ENCODE measurements at places on chromosomes 1 and 21.

DNA sequence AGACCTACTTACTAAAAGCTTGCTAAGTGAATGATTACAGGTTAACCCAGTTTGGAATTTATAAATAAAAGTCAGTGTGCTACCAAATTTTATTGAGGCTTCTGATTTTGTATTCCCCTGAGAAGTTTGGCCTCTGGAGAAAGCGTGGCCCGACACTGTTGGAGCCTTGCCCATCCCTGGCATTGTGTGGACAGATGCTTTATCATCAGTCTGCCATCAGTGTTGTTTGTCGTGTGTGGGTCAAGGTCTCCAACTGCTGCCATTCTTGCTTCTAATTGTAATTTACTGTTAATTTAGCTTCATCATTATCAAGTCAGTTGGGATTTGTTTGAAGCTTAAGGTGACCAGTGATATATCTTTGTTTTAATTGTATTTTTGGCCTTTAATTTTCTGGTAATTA, 62.0 kb upstream of the LPGAT1 start:
- peaks cover 23% of the 10 kb centered on the region for H3K27me3 ChIP-seq
- H3K36me3 ChIP-seq: no peaks in the 10 kb centered on the region
- peaks cover 4% of the 10 kb centered on the region for H3K4me1 ChIP-seq
- DNase-seq: no peak
- no peak overlapping the region for H3K4me3 ChIP-seq

DNA sequence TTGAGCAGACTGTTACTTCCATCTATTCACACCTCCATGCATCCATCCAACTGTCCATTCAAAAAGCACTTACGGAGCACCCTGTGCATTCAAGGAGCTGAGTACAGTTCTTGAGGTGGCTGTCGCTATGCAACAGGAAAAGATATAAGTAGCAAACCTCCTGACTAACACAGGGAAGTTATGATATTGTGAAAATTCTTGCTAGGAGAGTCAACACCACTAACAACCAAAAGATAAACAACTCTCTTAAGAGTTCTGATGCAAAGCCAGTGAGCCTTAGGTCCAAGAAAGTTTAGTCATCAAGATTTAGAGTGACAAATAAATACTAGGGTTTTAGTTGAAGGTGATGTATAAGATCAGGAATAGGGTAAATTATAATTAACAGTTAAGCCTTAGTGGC, 44.5 kb upstream of the TRIM45 start:
- H3K27me3 ChIP-seq: peaks cover 6% of the 10 kb centered on the region
- no peak overlapping the region for H3K27ac ChIP-seq
- no peak overlapping the region for H3K4me3 ChIP-seq
- no peaks in the 10 kb centered on the region for H3K4me1 ChIP-seq

DNA sequence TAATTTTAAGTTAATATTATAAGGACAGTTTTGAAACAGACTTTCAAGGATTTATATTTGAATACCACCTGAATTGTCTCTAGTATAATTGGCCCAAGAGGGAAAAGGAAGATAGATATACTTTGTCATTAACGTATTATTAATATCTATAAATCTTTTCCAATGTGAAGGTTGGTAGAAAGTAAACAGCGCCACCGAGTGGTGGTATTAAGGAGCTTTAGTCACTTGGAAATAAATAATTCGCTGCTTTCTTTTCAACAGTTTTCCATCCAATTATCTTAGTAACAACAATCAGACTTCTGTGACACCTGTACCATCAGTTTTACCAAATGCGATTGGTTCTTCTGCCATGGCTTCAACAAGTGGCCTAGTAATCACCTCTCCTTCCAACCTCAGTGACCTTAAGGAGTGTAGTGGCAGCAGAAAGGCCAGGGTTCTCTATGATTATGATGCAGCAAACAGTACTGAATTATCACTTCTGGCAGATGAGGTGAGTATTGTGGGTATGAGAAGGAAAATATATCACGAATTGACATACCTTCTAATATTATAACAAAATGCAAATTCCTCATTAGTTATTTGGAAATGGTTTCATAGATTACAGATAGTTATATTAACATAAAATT, 37.7 kb downstream of the SH3GLB1 start:
- no peaks in the 10 kb centered on the region for H3K4me1 ChIP-seq
- H3K27ac ChIP-seq: no peak overlapping the region
- no peak for DNase-seq
- H3K27me3 ChIP-seq: no peaks in the 10 kb centered on the region
- no peak overlapping the region for H3K4me3 ChIP-seq

- no peaks in the 10 kb centered on the region for H3K4me1 ChIP-seq
- no peaks in the 10 kb centered on the region for H3K27me3 ChIP-seq
- H3K4me3 ChIP-seq: no peak overlapping the region
- H3K27ac ChIP-seq: no peak overlapping the region
- no peak for DNase-seq
- no peaks in the 10 kb centered on the region for H3K36me3 ChIP-seq
Observed at GRCh38 chr1:245480393-245481120, 325.8 kb downstream of the KIF26B start.

DNA sequence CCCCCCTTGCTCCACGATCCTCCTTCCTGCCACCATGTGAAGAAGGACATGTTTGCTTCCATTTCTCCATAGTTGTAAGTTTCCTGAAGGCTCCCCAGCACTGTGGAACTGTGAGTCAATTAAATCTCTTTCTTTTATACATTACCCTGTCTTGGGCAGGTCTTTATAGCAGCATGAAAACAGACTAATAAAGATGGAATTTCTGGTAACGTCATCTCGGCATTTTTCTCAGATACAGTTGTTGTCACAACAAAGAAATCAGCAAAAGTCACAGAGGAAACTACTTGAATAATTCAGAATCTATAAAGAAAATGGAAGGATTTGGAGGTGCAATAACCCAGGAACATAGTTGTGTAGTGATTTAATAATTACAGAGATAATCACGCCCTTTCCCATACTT, 4.4 kb downstream of the APCS start:
- H3K36me3 ChIP-seq: no peaks in the 10 kb centered on the region
- no peak overlapping the region for H3K4me3 ChIP-seq
- no peak overlapping the region for H3K27ac ChIP-seq
- no peaks in the 10 kb centered on the region for H3K4me1 ChIP-seq

- no peak overlapping the region for H3K4me3 ChIP-seq
- DNase-seq: no peak
- no peak overlapping the region for H3K27ac ChIP-seq
- H3K27me3 ChIP-seq: peaks cover 38% of the 10 kb centered on the region
- no peaks in the 10 kb centered on the region for H3K36me3 ChIP-seq
Observed at GRCh38 chr1:201545851-201546492, 7.0 kb downstream of the NAV1 start.

DNA sequence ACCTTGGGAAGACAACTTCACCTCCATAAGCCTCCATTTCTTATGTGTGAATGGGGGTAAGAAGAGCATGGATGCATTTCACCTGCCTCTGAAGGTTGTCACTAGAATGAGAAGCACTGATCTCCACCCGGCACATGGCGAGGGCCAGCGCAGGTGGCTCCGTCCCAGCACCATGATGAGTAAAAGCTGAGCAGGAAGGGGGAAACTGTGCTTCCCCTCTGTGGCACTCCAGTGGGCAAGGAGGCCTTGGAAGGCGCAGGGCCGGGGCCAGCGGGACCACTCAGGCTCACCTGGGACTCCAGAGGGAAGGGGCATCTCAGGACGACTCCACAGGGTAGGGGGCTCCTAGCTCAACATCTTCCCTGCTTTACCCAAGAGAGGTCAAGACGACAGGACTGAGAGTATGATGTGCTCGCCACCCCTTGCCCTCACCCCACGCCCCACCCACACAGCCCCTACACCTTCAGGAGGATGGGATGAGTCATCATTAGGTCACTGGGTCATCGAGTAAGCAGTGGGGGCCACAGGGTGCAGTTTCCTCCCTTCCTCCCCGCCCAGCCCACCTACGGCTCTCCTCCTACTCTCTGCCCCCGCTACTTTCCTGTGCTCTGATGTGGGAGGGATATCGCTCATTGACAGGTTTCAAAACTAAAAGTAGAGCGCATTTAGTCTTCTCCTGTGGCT, 112.1 kb downstream of the HIVEP3 start:
- peaks cover 84% of the 10 kb centered on the region for H3K4me1 ChIP-seq
- DNase-seq: peak; percentile 44
- peak overlapping the region; percentile 62 for H3K27ac ChIP-seq
- peaks cover 4% of the 10 kb centered on the region for H3K36me3 ChIP-seq

Data from activated T-helper 2 cell treated with anti-CD3 and anti-CD28 coated beads, Interferon-gamma antibody, Interleukin-2, Interleukin-4, amounts not matched to agents 10 μg/mL and 5 μg/mL and 100 μg/mL, durations not matched to agents 14 hours and 24 hours and 36 hours (primary cell).